ENCODE measurements at places on chromosomes 1 and 21. TPM values are rescaled to one million over a fixed set of nuclear protein-coding genes. Genes with fewer than 3 reads are reported as not detected.
A peak's percentile ranks its signal among the peaks of the same experiment; 100 is the strongest.

GRCh38 chr1:3231245-3231644, 162.2 kb downstream of the PRDM16 start:
- no peak for DNase-seq

- DNase-seq: no peak
Observed at GRCh38 chr1:93036672-93037071, 42.4 kb upstream of the MTF2 start.

DNA sequence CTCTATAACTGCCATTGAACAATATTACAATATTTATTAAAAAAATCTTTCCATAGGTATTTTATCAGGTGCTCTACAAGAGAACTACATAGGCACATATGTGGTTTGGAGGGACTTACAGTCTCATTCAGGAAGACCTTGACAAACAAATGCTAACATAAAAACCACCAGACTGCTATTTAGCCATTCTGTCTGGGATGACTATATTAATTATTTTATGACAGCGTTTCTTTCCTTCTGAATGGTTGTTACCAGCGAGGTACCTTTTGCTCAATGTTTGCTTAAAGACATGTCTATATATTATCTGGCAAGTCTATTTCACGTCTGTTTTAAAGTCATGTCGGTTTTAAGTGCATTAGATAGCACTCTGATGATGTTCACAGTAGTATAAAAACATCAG, 69.7 kb downstream of the RUNX1 start:
- DNase-seq: no peak

DNA sequence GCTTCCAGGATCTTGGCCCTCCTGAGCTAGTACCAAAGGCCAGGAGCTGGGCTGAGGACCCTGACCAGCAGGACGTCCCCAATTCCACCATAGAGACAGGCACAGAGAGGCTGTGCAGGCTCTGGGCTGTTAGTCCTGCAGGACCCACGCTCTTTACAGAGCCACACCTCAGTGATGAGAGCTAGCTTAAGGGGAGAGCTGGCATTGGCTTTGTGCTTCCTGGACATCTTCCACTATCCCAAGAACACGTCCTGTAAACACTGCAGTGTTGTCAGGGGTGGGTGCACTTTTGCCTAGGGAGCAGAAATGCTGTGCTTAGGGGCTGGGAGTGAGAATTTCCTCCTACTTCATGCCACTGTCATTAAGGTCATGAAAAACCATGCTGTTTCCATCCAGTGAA, 91.7 kb upstream of the EDN2 start:
- no peak for DNase-seq

DNA sequence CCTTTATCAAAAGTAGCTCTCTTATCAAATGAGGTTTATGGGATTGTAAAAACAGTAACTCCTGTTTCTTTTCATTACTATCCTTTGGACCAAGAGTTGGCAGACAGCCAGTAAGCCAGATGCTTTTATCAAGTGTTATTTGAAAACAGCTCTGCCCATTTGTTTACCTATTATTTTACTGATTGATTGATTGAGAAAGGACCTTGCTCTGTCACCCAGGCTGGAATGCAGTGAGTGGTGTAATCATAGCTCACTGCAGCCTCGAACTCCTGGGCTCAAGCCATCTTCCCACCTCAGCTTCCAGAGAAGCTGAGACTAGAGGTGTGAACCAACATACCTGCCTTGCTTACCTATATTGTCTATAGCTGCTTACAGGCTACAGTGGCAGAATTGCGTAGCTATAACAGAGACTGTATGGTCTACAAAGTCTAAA, 3.6 kb downstream of the PRKAB2 start:
- DNase-seq: peak; percentile 50

GRCh38 chr1:195439661-195440060, 1168.6 kb downstream of the KCNT2 start:
- DNase-seq: no peak

- DNase-seq: peak; percentile 84
Observed at GRCh38 chr1:15323351-15323988, 76.4 kb downstream of the FHAD1 start.

- no peak for DNase-seq
Observed at GRCh38 chr1:173917149-173917548, at the start of gene SERPINC1. Gene SERPINC1, minus strand, starts transcription at chr1:173917327. Its CDS starts 68 bp downstream, at chr1:173917259.

DNA sequence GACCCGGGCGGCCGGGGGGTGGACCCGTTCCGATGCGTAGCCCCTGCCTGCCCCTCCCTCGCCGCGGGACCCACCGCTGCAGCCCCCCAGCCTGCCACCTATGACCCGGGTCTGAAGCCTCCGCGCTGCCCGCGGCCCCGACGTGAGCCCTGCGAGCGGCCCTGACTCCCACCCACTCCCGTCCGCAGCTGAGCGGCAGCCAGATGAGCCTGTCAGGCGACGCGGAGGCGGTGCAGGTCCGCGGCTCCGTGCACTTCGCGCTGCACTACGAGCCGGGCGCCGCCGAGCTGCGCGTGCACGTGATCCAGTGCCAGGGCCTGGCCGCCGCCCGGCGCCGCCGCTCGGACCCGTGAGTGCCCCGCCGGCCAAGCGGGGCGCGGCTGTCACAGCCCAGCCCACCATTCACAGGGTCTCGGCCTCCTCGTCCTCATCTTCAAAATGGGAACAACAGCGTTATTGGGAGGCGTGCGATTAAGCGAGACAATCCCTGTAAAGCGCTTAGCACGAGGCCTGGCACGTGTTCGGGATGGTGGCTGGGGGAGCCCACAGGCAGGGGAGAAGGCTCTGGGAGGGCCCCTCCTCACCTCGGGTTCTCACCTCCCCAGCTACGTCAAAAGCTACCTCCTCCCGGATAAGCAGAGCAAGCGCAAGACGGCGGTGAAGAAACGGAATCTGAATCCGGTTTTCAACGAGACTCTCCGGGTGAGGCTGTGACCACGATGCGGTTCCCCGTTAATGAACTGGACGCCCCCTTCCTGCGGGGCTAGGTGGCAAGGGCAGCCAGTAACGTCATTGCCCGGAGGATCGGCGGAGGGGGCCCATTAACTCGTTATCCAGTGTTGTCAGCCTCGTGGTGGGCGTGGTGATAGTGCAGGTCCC, 8.2 kb downstream of the SYTL1 start:
- DNase-seq: peak; percentile 67

DNA sequence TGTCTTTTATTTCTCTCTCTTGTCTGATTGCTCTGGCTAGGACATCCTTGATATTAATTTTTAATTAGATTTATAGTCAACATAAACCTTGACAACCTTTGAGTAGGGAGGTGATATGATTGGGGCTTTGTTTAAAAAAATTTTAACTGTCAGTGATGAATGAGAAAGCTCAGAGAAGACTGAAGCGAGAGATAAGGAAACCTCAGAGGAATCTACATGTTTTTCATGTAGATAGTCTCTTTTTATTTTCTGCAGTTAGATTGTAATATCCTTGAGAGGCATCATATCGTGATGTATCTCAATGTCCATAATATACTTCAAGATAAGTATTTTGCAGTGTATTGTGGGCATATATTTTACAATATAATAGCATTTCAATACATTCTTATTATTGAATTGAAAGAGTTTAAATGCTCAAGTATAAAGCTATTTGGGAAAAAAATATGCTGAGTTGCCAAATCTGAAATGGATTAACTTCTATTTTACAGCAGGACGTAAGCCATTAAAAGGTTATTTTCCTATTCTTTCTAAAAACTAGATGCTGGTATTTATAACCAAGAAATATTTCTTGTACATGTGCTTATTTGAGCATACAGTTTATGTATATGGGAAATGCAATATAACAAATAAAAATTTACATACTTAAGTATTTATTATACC, 802.4 kb upstream of the ADGRL4 start:
- DNase-seq: no peak

DNA sequence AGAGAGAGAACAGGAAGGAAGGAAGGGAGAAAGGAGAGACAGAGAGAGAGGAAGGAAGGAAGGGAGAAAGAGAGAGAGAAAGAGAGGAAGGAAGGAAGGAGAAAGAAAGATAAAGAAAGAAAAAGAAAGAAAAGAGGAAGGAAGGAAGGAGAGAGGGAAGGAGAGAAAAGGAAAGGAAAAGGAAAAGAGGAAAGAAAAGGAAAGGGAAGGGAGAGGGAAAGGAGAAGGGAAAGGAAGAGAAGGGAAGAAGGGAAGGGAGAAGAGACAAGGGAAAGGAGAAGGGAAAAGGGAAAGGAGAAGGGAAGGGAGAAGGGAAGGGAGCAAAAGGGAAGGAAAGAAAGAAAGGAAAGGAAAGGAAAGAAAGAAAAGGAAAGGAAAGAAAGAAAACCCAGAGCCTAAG, 404.6 kb downstream of the DISC1 start:
- no peak for DNase-seq

DNA sequence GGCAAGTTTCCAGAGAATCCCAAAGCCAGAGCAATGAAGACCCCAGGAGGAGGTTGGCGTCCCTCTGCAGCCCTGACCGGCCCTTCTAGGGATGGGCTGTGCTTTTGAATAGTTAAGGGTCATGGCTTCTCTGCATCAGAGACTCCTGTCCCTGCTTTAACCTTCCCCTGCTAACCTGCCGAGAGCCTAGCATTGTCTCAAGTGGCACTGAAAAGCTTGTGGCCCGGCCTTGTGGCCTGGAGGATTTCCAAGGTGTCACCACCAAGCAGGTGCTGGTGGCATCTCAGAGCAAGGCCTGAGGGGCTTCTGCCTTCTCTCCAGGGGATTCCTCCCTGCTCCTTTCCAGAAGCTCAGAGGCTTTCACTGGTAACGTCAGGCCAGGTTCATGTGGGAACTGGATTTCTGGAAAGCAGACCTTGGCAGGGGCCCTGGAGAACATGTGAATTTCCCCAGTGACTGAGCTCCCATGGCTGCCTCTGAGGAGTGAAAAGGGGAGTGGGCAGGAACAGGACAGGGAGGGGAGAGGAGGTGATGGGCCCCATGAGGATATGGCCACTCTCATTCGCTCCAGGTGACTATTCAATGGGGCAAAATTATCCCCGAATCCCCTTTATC, 409.9 kb downstream of the PTPRU start:
- DNase-seq: no peak

DNA sequence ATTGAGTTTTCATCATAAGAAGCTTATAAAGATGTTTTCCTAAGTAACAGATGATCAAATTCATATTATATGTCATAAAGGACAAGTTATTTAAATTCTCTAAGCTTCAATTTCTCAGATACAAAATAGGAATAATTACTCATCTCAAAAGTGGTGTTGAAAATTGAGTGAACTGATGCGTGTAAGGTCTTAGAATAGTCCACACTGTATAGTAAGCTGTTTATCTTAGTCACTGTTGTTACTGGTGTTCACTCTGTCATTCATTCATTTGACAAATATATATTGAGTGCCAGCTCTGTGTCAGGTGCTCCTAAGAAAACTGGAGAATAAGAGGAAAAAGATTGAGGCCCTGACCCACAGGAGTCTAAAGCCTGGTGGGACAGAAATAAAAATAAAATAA, 186.3 kb upstream of the BRINP3 start:
- DNase-seq: no peak

DNA sequence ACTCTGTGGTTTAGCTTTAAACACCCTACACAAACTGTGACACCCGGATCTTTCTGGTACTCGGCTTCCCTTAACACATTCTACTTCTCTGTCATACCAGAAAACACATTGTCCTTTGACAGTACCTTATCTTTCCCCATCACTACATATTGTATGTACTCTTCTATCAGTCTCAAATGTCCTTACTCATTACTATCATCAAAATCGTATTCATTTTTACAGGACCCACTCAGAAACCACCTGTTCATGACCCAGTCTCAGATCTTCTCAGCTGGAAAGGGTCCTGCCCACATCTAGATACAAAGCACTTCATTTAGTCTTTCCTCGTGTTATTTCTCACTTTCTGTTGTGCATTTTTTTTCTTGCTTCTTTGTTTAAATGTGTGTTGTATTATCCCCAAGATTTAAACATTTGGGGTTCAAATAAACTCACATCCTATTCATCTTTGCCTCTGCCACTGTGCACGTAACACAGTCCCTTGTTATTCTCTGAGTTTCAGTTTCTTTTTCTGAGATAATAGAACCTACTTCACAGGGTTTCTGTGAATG, 27.7 kb downstream of the CD34 start:
- no peak for DNase-seq

DNA sequence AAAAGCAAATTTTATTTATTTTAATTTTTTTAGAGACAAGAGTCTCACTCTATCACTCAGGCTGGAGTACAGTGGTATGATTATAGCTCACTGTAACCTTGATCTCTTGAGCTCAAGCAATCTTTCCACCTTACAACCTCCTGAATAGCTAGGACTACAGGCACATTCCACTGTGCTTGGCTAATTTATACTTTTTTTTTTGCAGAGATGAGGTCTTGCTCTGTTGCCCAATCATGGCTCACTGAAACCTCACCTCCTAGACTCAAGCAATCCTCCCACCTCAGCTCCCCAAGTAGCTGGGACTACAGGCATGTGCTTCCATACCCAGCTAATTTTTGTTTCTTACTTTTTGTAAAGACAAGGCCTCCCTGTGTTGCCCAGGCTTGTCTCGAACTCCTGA, 49.5 kb downstream of the DR1 start:
- DNase-seq: no peak

DNA sequence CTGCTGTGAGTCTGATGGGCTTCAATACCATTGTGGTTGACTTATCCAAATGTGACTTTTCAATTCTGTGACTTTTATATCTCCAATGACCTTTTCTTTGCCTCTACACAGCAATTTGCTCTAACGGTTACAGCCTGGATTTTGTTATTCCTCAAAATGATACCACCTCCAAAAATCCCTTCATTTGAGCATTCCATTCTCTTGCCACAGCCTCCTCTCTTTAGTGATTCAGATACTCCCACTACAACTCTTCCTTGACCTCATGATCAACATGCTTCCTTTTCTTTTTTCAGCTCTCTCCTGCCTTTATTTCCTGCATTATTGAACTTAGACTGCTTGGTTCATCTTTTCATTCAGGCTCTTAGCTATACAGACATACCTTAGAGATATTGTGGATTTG, 16.6 kb upstream of the IL19 start:
- no peak for DNase-seq

DNA sequence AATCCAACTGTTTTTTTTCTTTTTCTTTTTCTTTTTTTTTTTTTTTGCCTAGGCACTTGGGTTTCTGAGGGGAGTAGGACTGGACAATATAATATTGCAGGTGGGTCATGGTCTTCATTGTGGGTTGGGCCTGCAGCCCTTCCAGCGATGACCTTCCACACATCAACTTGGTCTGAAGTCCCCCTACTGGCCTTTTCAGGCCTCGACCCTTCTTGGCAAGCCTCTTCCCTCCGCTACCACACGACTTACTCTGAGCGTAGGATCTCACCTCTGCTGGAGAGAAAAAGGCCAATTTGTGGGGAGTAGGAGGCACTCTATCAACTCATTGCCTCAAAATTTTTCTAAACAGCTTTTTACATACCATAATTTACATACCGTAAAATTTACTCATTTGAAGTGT, 51.1 kb upstream of the GRIK3 start:
- no peak for DNase-seq

Gene DNM3
- 47.2 TPM for total RNA-seq

Gene ZMPSTE24
- total RNA-seq: 47.8 TPM

Gene WNT2B
- total RNA-seq: 8.1 TPM

Gene CYP4X1
- total RNA-seq: 1.6 TPM

Gene AADACL4
- total RNA-seq: not detected

Gene RUNX1
- 0.83 TPM for total RNA-seq

Gene DENND2C
- 4.2 TPM for total RNA-seq

Gene SHISA4
- total RNA-seq: 105 TPM

Gene TSPAN1
- 31.2 TPM for total RNA-seq
